ENCODE measurements at places on chromosomes 4 and X.

- no peak for DNase-seq
Observed at GRCh38 chr4:67470871-67471270, 74.4 kb downstream of the CENPC start.

- no peak for DNase-seq
Observed at GRCh38 chr4:72111863-72112262, 80.1 kb downstream of the NPFFR2 start.

GRCh38 chr4:187380181-187380581, 615.4 kb upstream of the ZFP42 start:
- DNase-seq = peak; percentile 7

DNA sequence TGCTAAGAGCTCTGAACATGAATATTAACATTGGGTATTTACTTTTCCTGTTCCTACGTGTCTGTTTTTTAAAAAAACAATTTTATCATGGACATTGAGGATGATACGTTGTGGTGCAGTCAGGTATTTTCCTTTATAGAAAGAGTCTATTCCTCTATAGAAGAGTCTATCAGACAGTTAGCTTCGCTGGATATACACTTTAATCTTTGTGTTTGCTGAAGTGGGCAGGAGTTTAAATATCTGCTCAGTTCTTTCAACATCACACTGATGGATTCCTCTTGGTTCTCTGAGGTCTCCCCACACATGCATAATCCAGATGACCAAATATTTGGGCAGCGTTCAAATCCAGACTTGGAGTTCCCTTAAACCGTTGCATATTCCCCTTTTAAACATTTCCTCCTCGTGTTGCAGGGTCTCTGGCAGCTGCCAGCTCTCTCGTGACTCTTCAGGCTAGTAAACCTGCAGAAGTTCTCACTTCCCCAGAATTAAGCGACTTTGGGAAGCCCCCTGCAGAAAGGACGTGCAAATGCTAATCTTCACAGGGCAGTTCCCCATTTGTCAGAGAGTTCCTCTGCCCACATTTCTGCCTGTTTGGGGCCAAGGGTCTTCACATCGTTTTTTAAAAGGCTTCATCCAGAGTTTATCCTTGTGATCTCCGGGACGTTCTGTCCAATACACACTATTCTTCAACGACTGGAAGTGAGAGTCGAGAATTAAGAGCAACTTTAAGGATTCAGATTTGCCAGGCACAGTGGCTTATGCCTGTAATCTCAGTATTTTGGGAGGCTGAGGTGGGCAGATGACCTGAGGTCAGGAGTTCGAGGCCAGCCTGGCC, 20.5 kb upstream of the DHRSX start:
- no peak for DNase-seq

DNA sequence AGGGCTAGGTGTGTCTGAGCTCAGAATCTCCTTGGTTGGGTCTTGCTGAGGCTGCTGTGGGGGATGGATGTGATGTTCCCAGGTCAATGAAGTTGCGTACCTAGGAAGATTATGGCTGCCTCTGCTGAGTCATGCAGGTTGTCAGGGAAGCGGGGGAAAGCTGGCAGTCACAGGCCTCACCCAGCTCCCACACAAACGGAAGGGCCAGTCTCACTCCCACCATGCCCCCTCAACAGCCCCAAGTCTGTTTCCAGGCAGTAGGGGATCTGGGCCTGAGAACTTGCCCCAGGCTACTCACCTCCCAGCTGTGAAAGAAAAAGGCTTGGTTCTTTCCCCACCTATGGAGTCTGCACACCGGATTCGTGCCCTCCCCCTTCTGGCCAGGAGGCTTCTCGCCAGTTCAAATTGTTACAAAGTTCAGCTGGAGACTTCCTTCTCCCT, 72.9 kb downstream of the WDR44 start:
- DNase-seq = no peak

GRCh38 chrX:80354966-80355465, 65.2 kb upstream of the TENT5D start:
- DNase-seq = no peak

GRCh38 chr4:10212901-10213300, 96.3 kb upstream of the WDR1 start:
- no peak for DNase-seq

GRCh38 chr4:161225327-161225726, 938.5 kb downstream of the FSTL5 start:
- no peak for DNase-seq

All from MM.1S (cell line).